SHP77 treated with DMSO at 0.1 percent for 48 hours (cell line): ENCODE measurements at places on chromosomes 13 and 19.

- DNase-seq: no peak
Measured at GRCh38 chr13:75935805-75936204, 299.7 kb downstream of the LMO7 start.

GRCh38 chr13:21898459-21898858 is 227.6 kb downstream of the FGF9 start:
- DNase-seq: no peak

- no peak for DNase-seq
Measured at GRCh38 chr13:79427265-79427664, 21.2 kb upstream of the RBM26 start.

DNA sequence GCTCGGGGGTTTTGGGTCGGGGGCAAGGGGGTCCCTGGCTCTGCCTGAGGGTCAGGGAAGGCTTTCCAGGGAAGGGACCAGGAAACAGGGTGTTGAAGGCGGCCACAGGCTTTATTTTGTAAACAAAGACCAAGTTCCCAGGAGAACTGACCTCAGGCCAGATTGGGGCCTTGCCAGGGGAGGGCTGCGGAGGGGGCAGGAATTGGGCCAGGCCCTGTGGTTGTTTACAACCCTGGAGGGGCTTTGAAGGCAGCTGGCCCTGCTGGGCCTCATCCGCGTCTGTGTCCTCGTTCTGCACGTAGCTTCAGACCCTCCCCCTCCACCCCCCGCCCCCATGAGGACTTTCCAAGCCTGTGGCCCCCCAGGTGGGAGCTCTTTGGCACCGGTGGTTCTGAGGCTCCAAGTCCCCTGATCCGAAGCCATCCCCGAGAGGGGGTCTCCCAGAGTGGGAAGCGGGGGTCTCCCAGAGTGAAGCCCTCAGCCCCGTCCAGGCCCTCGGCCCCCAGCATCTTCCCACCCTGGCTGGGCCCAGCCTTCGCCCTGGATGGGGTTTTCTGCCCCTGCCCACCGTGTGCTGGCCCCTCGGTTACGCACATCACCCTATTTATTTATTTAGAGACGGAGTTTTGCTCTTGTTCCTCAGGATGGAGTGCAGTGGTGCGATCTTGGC is 13.5 kb upstream of the BSG start:
- DNase-seq: no peak

DNA sequence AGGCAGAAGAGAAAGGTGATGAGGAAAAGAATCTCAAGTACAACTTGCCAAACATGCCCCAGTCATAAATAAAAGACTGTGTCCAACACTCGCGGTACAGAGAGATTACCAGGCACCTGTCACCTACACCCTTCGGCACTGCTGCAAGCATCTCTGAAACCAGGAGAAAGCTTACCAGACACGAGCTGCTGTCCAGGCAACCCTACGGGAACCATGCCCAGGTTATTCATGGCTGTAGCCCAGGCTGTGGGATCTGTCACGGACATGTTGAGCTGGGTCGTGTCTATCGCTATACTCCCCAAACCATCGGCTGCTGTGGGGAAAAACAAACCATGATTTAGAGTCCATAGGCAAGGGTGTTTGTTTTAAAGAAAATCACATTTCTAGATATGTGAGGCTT is 375.0 kb downstream of the ENOX1 start:
- no peak for DNase-seq

DNA sequence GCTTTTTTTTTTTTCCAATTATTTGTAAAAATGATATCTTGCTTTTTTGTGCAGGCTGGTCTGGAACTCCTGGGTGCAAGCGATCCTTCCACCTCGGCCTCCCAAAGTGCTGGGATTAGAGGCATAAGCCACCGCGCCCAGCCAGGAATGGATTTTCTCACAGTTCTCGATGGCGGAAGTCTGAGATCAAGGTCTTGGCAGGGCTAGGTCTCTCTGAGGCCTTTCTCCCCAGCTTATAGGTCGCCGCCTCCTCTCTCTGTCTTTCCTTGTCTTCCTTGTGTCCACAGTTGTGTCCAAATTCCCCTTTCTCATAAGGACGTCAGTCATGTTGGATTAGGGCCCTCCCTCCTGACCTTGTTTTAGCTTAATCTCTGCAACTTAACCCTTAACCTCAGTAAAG is 200.5 kb downstream of the UQCRFS1 start:
- DNase-seq: no peak
